GM23248 (cell line): ENCODE measurements at places on chromosomes 1 and 21.
A peak's percentile ranks its signal among the peaks of the same experiment; 100 is the strongest.

- no peak for DNase-seq
These were observed 176.3 kb downstream of the AJAP1 start for GRCh38 chr1:4830707-4831106.

GRCh38 chr1:217919683-217920388, 288.7 kb downstream of the SPATA17 start:
- DNase-seq = peak; percentile 25

GRCh38 chr1:235776396-235776795, 90.3 kb downstream of the LYST start:
- DNase-seq = peak; percentile 58

GRCh38 chr1:41108696-41109275, 87.3 kb upstream of the SLFNL1 start:
- DNase-seq = peak; percentile 47

DNA sequence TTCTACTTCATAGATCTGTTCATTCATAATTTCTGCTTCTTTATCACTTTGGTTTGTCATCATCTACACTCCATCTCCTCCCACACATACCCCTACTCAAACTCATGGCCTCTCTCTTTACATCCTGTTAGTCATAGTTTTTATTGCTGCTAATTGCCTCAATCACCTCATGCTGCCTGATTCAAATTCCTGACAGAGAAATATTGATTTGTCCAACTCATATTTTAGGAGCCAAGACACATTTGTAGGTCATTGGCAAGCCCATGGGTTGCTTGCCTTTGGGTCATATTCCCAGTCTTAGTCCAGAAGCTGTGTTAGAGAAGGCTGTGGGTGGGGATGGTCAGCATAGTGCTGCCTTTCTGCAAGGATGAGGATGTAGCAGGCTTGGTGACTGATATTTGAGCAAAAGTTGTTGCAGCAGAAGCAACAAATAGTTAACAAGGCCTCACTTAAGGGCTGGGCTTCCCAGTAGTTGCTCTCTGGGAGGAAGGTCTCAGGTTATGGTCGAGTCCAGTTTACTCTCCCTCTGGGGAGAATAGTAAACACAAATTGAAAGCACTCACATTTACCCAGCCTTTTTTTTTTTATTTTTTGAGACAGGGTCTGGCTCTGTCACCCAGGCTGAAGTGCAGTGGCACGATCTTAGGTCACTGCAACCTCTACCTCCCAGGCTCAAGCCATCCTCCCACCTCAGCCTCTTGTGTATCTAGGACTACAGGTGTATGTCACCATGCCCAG, 22.4 kb upstream of the EPS15 start:
- DNase-seq = peak; percentile 40
